ENCODE measurements at places on chromosomes 13 and 19.

GRCh38 chr13:87093399-87093798, 577.8 kb upstream of the SLITRK5 start:
- no peak for DNase-seq

GRCh38 chr19:16025108-16026101, 50.9 kb upstream of the TPM4 start:
- DNase-seq: peak; percentile 52

GRCh38 chr19:46925548-46925950, 64.8 kb downstream of the ARHGAP35 start:
- DNase-seq: no peak

DNA sequence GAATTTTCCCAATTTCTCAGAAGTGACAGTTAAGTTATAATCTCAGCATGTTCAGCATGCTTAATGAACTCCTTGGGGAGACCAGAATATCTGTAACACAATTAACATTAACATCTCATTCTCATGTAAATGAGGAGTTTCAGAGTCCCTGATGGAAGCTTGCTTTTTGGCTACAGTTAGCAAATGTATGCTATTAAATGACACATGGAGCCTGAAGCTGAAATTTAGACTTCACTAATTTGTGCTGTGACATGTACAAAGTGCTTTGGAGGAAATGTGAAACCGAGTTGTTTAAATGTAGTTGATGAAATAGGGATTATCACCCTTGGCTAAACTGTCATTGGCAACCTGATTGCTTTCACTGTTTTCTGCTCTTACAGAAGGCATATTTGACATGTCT, 2265.1 kb upstream of the PCDH20 start:
- peak; percentile 63 for DNase-seq

- DNase-seq: peak; percentile 98
Observed at GRCh38 chr19:35248310-35249145, at the start of gene LSR. Gene LSR, plus strand, starts transcription at chr19:35249002. Its CDS starts 21 bp downstream, at chr19:35249023.

DNA sequence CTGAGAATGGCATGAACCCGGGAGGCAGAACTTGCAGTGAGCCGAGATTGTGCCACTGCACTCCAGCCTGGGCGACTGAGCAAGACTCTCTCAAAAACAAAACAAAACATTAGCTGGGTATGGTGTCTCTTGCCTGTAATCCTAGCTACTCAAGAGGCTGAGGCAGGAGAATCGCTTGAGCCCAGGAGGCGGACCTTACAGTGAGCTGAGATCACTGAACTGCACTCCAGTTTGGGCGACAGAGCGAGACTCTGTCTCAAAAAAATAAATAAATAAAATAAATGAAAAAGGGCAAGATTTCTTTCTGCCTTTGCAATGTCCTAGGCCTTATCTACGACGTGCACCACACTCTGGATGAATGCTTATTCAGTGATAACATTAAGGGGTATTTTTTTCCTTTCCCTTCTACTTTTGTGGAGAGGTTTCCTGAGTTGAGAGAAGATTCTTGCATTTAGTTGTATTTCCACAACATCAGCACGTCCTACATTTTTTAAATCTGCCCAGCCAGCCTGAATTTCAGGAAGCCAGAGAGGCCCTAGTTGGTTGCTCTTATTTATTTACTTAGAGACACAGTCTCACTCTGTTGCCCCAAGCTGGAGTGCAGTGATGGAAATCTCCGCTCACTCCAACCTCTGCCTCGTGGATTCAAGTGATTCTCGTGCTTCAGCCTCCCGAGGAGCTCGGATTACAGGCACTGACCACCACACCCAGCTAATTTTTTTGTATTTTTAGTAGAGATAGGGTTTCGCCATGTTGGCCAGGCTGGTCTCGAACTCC, 26.1 kb upstream of the OR1M1 start:
- peak; percentile 34 for DNase-seq

DNA sequence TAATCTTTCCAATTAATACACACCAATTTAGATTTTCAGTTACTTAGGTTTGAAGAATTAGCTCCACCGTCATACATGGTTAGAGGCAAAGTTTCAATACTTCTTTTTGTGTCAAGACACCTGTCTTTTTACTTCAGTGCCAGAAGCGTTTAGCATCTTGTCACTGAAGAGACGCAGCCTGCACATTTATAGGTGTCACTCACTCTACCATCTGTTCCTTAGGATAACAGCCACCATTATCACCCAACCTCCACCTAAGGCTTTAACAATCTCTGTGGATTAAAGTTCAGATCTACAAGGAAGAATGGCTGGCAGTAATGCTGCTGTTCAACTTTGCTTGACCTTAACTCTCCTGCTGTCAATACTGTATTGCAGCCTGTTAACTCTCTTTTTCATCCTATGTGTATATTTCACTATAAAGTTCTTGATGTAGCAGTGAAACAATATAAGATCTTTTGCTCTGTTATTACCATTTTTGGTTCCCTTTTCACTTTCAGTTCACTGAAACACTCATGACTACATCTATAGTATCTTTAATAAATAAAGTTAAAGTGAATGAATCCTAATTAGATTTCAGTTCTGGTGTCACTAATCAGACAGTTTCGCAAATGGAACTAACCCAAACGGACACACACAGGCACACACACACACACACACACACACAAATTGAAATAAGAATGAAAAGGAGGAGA, 435.6 kb downstream of the PCDH9 start:
- no peak for DNase-seq

GRCh38 chr13:30593001-30593400, 24.7 kb upstream of the USPL1 start:
- DNase-seq: no peak

DNA sequence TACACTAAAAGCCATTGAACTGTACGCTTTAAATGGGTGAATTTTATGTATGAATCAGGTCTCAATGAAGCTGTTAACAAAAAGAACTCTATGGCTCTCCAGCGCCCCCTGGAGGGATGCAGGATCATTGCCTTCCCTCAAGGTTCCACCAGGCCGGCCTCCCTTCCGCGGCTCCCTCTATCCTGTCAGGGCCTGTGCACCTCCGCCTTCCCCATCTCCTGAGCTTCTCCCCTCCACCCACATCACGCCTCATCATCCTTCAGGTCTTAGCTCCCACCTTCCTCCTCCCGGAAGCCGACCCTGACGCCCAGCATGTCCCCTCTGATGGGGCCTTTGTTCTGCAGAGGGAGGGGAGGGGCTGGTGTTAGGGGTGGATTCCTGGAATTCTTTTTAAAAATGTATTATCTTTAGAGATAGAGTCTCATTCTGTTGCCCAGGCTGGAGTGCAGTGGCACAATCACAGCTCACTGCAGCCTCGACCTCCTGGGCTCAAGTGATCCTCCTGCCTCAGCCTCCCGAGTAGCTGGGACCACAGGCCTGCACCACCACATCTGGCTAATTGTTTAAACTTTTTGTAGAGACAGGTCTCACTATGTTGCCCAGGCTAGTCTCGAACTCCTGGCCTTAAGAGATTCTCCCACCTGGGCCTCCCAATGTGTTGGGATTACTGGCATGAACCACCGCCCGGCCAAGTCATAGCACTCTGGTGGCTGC, 27.7 kb downstream of the MEIS3 start:
- peak; percentile 98 for DNase-seq

- no peak for DNase-seq
Observed at GRCh38 chr13:20247403-20247802, 15.3 kb upstream of the GJB6 start.

- no peak for DNase-seq
Observed at GRCh38 chr13:34883396-34883795, 58.7 kb upstream of the NBEA start.

DNA sequence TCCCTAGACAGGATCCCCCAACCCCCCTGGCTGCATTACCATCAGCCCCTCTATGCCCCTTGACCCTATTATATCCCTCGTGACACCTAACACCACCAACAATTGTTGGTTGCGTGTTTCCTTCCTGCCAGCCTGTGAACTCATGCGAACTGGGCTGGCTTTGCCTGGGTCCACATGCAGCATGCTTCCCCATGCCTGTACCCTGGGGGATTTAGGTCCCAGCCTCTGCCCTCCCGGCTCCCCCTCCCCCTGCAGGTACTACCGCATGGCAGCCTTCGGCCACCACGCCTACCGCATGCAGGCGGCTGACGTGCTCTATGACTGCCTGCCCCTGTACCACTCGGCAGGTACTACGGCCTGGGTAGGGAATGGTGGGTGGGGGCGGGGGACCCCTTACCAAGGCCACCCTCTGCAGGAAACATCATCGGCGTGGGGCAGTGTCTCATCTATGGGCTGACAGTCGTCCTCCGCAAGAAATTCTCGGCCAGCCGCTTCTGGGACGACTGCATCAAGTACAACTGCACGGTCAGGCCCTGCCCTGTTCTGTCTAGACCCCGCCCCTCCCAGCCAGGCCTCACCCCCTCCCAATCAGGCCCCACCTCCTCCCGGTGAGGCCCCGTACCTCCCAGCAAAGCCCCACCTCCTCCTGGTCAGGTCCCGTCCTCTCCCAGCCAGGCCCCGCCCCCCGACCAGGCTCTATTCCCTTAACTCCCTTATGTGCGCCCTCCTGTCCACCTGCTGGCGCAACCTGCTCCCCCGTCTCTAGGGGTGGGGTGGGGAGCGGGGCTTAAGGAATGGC, 18.5 kb downstream of the SLC27A1 start:
- DNase-seq: peak; percentile 99

- DNase-seq: no peak
Observed at GRCh38 chr19:15431396-15432017, 12.7 kb upstream of the AKAP8L start.

GRCh38 chr13:46736541-46737310, 60.2 kb downstream of the ESD start:
- no peak for DNase-seq

DNA sequence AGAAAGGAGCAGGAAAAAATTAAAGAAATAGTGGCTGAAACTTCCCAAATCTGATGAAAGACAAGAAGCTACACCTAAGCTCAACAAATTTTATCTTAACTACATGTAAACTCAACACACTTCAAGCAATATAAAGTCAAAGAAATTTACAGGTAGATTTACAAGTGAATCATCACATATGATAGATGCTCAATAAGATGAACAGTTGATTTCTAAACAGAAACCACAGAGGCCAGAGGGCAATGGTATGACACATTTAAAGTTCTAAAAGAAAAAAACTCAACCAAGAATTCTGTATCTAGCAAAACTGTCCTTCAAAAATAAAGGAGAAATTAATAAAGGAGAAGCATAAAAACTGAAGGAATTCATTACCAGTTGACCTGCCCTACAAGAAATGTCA, 39.3 kb upstream of the ZNF780A start:
- no peak for DNase-seq

DNA sequence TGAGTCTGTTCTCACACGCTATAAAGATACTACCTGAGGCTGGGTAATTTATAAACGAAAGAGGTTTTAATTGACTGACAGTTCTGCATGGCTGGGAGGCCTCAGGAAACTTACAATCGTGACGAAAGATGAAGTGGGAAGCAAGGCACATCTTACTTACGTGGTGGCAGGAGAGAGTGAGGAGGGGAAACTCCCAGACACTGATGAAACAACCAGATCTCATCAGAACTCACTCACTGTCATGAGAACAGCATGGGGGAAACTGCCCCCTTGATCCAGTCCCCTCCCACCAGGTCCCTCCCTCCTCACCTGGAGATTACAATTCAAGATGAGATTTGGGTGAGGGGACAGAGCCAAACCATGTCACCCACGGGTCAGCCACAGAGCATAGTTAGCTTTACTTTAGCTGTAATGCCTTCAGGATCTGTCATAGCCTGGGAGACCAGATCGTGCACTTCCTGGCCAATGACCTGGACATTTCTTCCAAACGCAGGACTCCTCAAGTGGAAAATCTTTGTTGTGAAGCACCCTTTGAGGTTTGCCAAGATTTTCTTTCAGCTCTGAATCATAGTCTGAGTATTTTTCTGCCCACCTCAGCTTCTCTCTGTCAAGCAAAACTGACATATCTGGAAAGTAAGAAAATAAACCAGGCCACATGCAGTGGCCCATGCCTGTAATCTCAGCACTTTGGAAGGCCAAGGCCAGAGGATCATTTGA, 25.2 kb upstream of the HIF3A start:
- no peak for DNase-seq

DNA sequence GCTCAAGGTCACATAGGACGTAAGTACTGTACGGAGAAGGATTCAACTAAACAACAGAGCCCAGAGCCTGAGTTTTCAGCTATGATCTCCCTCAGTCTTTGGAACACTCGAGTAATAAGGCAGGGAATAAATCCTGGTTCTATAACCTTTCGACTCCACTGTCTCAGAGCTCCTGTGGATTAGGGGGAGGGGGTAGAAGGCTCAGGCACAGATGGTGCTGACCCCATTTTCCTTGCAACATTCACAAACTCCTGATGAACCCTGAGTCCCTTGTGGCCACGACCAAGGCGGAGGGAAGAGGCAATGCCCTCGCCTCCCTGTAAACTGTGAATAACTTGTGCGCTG, 21.4 kb downstream of the NOVA2 start:
- no peak for DNase-seq

DNA sequence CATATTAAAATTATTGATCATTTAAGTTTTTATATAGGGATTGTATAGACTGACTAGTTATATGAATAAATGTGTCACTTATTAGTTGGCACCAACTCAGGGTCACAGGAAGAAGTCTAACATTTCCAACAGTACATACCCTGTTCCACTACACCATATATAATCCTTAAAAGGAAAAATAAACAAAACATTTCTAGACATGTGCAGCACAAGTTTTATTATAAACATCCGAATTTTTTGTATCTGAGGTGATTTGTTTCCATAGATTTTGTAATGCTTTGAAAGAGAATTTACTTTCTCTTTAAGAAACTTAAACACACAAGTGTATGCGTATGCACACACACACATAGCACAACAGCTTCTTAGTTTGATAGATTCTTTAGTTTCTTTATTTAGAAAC, 418.6 kb upstream of the GPC6 start:
- no peak for DNase-seq

- DNase-seq: peak; percentile 79
Observed at GRCh38 chr13:99988529-99989275, 7.1 kb downstream of the ZIC2 start.

DNA sequence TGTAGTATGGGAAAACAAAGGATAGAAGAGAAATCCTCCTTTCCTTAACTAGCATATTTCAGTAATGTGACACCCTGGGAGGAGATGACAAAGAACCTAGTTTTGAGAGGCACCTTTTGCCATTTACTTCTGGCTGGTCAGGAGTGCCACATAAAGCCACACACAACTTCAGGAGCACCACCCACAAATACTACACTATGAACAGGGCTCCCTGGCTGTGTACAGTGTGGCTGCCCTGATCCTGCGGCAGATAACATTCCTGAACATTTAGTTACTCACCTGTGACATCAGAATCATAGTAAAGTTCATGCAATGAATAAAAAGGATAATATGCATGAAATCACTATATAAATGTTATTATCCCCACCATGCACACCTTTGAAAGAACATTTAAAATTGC, 17.4 kb upstream of the IRS2 start:
- DNase-seq: no peak

DNA sequence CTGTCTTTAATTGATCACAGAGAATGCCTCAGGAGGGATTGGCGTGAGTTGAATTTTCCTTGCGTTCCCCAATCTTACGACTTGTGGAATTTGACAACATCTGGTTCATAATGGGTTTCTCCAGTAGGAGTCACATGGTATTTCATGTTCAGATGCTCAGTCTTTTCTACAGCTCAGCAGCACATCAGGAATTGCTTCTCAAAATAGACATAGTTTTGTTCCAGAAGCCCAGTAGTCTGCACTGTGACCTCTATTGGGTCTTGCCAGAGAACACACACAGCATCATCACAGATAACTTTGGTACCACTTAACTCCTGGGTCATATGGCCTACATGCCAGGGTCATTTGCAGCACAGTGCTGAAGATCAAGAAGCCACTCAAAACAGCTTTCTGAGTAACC, 282.5 kb upstream of the HTR2A start:
- DNase-seq: no peak

Measured in GM23338 (cell line).